ENCODE measurements at places on chromosomes 5 and 9.

- no peak for DNase-seq
Observed at GRCh38 chr9:131037335-131038255, 28.6 kb downstream of the LAMC3 start.

DNA sequence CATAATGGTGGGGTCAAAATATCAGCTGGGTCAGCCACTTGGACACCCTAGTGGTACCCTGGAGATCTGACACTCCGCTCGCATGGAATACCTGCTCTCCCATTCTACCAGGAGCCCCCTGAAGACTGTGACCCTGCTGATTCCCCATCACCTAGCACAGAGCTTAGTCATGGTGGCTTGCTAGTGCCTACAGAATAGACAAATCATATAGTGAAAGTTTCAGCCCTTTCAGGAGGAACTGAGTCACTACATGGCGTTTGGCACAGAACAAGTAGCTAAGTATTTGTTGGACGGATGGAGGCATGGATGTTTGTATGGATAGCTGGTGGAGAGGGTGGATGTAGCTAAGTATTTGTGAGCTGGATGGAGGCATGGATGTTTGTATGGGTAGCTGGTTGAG, 65.3 kb downstream of the LMX1B start:
- DNase-seq = no peak

GRCh38 chr5:159504857-159505304, 174.6 kb upstream of the IL12B start:
- no peak for DNase-seq

DNA sequence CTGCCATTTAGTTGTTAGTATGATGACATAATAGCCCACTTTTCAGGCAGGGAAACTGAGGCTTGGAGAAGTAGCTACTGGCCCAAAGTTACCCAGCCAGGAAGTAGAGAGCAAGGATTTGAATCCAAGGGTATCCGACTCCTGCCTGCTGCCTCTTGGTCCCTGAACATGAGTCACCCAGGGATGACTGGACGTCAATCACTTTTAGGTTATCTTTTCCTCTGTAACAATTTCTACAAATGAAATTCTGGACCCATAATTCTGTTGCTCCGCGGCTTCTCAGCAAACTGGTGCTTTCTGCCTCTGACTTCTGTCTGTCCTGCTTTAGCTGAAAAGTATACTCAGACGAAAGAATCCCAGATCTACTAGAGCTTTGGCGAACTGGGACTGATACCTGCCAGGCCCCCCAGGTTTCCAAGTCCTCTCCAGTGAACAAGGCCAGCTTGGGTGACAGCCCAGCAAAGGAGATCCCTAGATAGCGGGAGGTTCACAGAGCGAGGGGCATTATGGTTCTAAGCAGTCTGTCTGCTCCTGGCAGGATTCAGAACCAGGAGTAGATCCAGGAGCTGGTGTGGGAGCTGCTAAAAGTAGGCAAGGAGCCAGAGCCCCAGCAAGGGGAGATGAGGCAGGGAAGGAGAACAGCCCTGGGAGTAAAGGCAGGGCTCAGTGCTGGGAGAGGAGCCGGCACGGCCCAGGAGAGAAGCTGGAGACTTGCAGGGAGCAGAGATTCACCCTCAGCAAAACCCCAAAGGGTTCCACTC, 20.6 kb downstream of the OLFML2A start:
- DNase-seq = no peak

DNA sequence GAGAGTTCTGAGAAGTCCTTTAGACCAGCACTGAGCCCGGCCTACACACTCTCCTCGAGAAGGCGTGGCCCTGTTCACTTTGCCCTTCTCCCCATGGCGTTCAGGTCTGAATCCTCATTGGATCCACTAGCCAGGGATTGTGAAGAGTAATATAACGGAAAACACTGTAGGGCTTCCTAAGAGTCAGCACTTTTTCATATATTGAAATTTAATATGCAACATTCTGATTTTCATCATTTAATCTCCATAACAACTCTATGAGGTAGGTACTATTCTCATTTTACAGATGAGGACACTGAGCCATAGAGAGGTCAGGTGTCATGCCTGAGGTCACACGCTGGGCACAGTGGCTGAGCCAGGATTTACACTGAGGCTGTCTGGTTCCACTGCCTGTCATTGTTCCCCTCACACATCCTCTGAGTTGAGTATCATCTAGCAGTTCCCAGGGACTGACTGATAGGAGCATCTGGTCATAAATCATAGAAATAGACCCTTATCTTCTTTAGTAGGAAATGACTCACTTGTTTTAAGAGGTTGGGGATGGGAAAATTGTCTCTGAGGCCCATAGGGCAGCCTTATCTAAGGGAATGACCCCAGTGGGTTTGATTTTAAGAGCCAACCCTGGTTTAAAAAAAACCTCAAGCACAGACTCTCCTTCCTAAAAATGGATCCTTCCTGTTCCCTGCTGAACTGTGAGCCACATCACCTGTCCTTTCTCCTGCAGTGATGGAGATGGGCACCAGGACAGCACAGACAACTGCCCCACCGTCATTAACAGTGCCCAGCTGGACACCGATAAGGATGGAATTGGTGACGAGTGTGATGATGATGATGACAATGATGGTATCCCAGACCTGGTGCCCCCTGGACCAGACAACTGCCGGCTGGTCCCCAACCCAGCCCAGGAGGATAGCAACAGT, 41.2 kb downstream of the THBS4 start:
- DNase-seq = no peak

- DNase-seq = no peak
Observed at GRCh38 chr9:14400658-14400995, 86.7 kb upstream of the NFIB start.

DNA sequence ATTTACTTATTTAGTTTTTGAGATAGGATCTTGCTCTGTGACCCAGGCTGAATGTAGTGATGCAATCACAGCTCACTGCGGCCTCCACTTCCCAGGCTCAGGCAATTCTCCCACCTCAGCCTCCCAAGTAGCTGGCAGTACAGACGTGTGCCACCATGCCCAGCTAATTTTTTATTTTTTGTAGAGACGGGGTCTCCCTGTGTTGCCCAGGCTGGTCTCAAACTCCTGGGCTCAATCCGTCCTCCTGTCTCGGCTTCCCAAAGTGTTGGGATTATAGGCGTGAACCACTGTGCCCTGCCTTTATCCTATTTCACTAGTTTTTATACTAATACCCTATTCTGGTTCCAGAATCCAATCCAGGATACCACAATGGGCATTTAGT, 6.8 kb downstream of the RPS14 start:
- no peak for DNase-seq

DNA sequence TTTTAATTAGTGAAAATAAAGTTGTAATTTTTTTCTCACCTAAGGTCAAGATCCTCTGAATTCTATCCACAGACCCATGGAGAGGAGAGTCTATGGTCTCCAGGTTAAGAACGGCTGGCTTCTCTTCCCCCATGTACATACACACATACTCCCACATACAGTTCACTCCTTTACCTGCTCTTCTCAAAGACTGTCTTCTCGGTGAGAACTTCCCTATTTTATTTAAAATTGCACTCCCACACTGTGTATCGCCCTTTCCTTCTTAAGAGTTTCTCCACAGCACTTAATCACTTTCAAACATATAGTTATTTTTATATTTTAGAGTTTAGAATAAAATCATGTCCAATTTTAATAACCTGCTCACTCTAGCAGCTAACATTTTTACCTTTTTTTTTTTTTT, 3.6 kb upstream of the JADE2 start:
- DNase-seq = no peak

- no peak for DNase-seq
Observed at GRCh38 chr9:120040896-120041295, 539.1 kb downstream of the CDK5RAP2 start.

DNA sequence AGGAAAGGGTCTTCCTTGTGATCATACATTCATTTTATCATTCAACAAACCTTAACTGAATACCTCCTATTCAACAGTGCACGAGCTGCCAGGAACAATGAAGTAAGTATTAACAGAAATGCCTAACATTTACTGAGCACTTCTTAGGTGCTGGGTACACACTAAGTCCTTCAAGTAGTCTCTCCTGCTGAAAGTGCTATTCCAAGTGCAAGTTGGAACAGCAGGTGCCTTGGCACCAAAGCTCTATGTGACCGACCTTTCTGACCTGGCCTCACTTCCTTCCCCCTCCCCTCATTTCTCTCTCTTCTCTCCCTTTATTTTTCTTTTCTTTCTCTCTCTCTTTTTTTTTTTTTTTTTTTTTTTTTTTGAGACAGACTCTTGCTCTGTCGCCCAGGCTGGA, 94.5 kb downstream of the GRIA1 start:
- no peak for DNase-seq

DNA sequence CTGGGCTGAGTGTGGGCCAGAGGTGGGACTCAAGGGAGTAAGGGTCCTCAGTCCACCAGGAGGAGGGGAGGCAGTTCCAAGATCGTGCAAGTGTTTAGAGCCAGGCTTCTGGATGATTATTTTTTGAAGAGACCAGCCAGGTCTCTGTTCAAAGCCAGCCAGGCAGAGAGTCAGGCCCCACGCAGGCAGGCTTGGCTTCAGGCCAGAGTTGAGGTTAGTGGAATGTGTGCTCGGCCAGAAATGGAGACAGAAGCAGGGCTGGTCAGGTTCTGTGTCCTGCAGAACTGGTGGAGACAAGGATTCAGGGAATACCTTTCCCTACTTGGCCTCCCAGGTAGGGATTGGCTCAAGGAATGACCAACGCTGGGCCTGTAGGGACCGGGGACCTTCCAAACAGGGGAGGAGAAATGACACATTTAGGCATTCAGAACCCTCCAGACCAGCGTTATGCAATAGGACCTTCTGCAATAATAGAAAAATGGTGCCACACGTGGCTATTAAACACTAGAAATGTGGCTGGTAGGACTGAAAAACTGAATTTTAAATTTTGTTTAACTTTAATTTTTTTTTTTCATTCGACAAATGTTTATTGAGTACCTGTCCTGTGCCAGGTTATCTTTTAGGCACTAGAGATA, 106.2 kb downstream of the CMYA5 start:
- no peak for DNase-seq

DNA sequence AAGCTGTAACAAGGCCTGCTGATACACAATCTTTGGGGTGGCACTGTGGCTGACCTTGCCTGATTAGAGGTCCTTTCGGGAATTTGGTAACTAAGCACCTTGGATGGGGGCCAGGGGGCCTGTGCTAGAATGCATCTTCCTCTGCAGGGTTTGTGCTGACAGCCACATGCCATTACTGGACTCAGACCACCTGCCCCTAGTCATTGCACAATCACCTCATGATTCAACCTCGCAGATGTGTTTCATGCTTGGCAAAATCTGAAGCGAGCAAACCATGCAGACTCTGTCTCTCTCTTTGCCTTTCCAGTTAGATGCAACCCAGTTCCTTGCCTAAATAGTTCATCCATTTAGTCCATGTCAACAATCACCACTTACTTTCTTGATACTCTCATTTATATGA, 96.5 kb upstream of the ERCC6L2 start:
- no peak for DNase-seq

- DNase-seq = no peak
Observed at GRCh38 chr5:126444137-126444536, 20.9 kb downstream of the GRAMD2B start.

GRCh38 chr5:179478624-179479023, 71.7 kb upstream of the RUFY1 start:
- DNase-seq = no peak

DNA sequence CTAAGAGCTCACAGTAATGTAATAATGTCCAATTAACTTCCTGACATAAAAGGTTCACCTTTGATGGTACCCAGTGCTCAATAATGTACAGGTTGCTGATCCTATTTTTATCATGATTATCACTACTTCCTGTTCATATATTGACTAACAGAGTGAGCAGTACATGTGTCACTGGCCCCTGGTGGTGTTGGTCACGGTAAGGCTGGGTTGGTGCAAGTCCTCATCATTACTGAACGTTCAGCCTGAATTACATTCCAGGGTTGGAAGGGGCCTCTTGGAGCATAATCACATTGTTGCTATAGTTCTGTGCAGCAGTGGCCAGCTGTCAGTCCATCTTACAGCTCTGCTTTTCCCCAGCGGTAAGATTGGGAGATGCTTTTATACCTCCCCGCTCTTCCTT, 24.2 kb upstream of the CKMT2 start:
- DNase-seq = no peak

DNA sequence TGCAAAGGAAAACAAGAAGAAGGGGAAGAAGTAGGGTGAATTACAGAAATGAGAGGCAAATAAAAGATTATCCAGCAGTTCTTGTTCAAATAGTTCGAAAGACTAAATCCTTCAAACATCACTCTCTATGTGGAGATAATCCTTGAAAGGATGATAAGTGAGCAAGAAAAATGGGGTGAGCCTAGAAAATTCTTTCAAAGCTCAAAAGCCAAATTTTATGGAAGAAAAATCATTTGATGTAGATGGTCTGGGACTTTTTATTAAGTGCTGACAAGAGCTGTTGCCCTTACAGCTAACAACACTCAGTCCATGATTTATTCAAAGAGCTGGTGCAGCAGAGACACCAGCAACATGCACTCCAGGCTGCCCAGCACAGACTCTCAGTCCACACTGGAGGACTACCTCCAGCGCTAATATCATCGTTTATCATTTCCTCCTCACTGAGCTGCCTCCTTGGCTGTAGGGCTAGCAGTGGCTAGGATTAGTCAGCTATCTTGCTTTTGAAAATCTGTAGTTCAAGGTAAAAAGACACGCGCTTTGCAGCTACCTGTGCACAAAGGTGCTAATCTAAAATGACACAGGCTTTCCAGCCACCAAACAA, 264.8 kb upstream of the KIF2A start:
- DNase-seq = no peak

GRCh38 chr5:101673120-101673519, 623.0 kb downstream of the SLCO4C1 start:
- no peak for DNase-seq

- no peak for DNase-seq
Observed at GRCh38 chr9:107345327-107345726, 62.2 kb downstream of the RAD23B start.

DNA sequence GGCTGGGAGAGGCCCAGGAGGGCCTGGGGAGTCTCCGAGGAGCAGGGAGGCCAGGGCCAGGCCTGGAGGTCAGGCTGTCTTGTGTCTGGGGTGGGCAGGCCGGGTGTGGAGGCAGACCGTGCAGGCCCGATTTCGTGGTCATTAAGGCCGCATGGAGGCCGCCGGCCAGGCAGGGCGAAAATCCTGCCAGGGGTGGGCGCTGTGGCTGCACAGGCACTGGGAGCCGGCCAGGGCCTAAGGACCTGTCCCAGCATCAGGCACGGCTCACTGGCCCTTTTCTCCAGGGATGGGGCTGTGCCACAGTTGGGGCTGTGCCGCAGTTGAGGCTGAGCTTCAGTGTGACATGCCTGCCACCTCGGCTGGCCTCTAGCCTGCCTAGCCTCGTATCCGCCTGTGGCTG, 35.9 kb downstream of the ASS1 start:
- peak; percentile 91 for DNase-seq

DNA sequence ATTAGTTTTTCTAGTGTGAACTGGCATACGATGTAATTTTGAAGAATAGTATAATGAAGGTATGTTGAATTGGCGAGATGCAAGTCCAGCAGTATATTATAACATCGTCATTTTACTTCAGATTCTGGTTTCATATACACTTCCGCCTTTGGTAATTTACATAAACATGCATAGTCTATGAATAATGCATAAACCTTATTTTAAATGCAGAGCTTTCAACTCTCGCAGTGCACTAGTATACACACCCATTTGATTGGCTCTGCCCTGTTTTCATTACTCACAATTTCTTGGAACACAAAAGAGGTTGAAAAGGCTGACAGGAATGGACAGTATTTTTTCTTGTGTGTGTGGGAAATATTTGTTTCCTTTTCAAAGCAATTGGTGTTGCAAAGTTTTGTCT, 128.9 kb upstream of the CCNH start:
- no peak for DNase-seq

- DNase-seq = no peak
Observed at GRCh38 chr5:53399926-53400697, 80.3 kb upstream of the FST start.
